ENCODE measurements at places on chromosomes 11 and 22. TPM values are rescaled to one million over a fixed set of nuclear protein-coding genes. Genes with fewer than 3 reads are reported as not detected.

DNA sequence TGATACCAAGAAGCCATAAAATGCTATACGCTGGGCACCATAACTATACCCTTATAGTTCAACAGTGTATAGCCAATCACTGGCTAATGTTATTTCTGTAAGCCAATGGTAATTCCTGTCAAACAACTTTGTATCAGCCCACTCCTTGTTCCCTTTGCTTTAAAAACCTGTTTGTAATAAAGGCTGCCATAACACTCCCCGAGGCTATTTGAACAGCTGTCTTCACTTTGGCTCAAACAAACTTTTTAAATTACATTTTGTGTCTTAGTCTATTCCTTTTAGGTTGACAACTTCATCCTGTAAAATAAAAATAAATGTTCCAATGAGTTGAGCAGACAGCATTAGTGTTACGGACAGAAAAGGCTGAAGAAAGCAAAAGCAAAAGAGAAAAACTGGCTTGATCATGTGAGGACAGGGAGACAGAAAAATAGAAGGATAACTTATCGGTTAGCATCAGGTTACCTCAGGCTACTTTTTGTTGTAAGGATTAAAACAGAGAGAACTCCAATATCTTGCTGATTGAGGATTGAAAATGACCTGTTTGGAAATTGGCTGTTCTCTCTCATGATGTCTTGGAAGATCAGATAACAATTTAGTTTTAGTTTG lies 95.0 kb downstream of the AASDHPPT start:
- H3K36me3 ChIP-seq, result no peaks in the 10 kb centered on the region
- no peaks in the 10 kb centered on the region for H3K4me1 ChIP-seq
- H3K27ac ChIP-seq, result no peak overlapping the region
- H3K27me3 ChIP-seq, result no peaks in the 10 kb centered on the region

- H3K4me1 ChIP-seq, result no peaks in the 10 kb centered on the region
- DNase-seq, result no peak
- H3K36me3 ChIP-seq, result no peaks in the 10 kb centered on the region
- no peak overlapping the region for H3K27ac ChIP-seq
- H3K27me3 ChIP-seq, result no peaks in the 10 kb centered on the region
These were observed 39.6 kb upstream of the CHRM4 start for GRCh38 chr11:46431211-46431610.

GRCh38 chr11:73288873-73289707 lies 17.0 kb downstream of the P2RY6 start:
- H3K27ac ChIP-seq, result no peak overlapping the region
- no peak overlapping the region for H3K4me3 ChIP-seq
- no peaks in the 10 kb centered on the region for H3K4me1 ChIP-seq
- no peaks in the 10 kb centered on the region for H3K27me3 ChIP-seq
- H3K36me3 ChIP-seq, result no peaks in the 10 kb centered on the region

- DNase-seq, result no peak
- H3K4me3 ChIP-seq, result no peak overlapping the region
- H3K36me3 ChIP-seq, result no peaks in the 10 kb centered on the region
- H3K27ac ChIP-seq, result no peak overlapping the region
- H3K27me3 ChIP-seq, result peaks cover 4% of the 10 kb centered on the region
These were observed 4.8 kb upstream of the IGF2 start for GRCh38 chr11:2143799-2144543.

DNA sequence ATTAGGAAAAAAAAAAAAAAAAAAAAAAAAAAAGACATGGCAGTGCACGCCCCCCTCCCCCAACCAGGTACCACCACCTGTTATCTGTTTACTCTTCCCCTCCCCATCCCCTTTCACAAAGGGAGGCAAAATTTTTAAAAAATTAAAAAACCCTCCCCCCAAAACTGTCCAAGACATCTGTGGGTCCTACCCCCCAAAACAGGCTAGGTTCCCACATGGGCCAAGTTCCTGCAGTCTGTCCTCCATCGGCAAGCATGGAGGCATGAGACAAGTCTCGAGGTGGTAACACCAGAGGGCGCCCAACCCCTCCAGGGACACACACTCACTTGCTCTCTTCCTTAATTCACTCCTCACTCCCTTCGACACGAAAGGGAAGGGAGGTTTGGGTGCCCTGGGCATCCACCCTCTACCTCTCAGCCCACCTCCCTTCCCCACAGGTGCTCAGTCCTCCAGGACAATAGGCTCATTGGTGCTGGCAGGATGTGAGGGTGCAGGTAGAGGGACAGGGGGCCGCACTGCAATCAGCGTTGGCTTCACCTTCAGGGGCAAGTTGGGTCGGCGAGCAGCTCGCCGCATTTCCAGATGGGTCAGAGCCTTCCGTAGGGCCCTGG lies 2.2 kb upstream of the TUT1 start:
- peaks cover 3% of the 10 kb centered on the region for H3K4me1 ChIP-seq
- H3K36me3 ChIP-seq, result no peaks in the 10 kb centered on the region
- H3K27ac ChIP-seq, result no peak overlapping the region
- H3K4me3 ChIP-seq, result no peak overlapping the region

DNA sequence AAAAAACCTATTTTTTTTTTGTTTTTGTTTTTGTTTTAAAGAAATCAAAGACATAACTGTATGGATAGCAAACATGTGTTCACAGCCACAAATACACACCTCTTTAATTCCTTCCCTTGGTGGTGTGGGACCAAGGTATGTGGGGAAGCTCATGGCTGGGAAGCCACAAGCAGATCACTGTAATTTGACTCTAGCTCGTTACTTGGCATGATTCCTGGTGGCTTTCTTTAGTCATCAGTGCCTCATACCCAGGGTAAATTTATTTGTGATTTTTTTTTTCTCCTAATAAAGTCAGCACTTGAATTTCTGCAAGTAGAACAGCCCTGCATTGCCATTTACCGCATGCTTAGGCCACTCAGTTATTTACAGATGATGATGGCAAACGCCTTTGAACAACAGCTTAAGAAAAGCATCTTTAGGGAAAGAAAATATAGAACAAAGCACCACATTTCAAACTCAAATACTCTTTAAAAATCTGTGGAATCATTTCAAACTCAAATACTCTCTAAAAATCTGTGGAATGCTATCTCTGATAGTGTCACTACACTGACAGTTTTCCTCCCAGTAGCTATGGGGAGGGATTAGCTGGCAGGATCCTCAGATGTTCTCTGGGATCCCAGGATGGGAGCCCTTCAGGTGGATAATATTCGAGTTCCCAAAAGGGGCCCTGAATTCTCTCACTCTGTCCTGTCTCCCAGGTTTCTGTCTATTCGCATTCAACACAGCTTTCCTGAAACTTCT lies 687.2 kb downstream of the OPCML start:
- no peak overlapping the region for H3K4me3 ChIP-seq
- H3K27me3 ChIP-seq, result no peaks in the 10 kb centered on the region
- H3K27ac ChIP-seq, result no peak overlapping the region

GRCh38 chr11:14414470-14415461 lies 55.8 kb upstream of the RRAS2 start:
- H3K27ac ChIP-seq, result no peak overlapping the region
- H3K4me1 ChIP-seq, result peaks cover under 1% of the 10 kb centered on the region
- no peak overlapping the region for H3K4me3 ChIP-seq
- no peak for DNase-seq
- no peaks in the 10 kb centered on the region for H3K27me3 ChIP-seq
- no peaks in the 10 kb centered on the region for H3K36me3 ChIP-seq

DNA sequence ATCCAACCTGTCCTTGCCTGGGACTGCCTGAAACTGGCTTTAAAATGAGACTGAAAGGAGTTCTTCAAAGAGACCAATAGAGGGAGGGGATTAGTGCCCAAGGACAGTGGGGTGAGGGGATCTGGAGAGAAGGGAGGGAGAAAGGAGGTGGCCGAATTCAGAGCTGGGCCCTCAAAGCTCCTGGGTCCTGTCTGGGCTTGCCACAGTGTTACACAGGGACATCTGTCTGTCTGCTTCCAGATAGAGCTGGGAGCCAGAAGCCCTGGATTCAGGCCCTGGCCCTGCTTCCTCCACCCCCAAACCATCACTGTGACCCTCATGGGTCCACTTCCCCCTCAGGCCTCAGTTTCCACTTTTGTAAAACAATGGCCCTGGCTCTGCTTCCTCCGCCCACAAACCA lies 3.6 kb downstream of the KCNJ4 start:
- no peak for DNase-seq
- H3K4me1 ChIP-seq, result peaks cover 2% of the 10 kb centered on the region
- H3K27ac ChIP-seq, result no peak overlapping the region
- H3K4me3 ChIP-seq, result no peak overlapping the region

- no peak overlapping the region for H3K4me3 ChIP-seq
- H3K4me1 ChIP-seq, result peaks cover 2% of the 10 kb centered on the region
- no peak for DNase-seq
- H3K36me3 ChIP-seq, result no peaks in the 10 kb centered on the region
- no peaks in the 10 kb centered on the region for H3K27me3 ChIP-seq
- no peak overlapping the region for H3K27ac ChIP-seq
These were observed 4.0 kb downstream of the NLRX1 start for GRCh38 chr11:119172513-119172912.

DNA sequence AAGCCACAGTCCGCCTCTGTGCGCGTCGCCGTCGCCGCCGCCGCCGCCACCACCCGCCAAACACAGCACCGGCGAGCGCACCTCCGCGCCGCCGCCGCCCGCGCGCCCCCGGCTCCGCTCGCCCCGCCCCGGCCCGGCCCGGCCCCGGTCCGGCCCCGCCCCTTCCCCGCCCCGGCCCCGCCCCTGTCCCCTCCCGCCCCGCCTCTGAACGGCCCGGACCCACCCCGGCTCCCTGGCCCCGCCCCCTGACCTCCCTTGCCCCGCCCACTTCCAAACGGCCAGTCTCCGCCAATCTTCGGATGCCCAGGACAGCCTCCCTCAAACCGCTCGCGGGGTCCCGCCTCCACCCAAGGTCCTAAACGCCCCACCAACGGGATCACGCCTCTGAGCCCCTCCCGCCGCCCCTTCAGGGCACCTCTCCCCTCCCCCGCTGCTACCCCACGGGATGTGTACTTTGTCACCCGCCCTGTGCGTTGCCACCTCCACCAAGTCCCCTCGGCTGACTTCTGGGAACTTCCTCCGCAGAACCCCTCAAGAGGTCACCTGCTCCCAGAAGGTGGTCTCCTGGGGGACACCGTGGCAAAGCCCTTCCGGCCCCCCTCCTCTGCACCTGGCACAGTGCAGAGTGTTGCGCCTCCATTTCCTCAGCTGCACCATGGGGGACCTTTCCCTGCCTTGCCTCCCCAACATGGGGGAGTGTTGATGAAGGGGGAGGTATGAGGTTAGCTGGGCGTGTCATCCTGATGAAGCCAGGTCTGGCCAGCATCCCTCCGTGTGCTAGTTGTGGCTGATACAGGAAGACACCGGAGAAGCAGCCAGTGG lies at the start of gene KIAA0930:
TSS of gene KIAA0930 (minus strand) at position 85 of the 822 bp plus-strand sequence. CDS start 191 bp downstream, outside the sequence.
- peak within 1 kb of the TSS; percentile 32 for H3K27ac ChIP-seq
- peak; percentile 92 for DNase-seq
- no peaks in the 10 kb centered on the region for H3K36me3 ChIP-seq

DNA sequence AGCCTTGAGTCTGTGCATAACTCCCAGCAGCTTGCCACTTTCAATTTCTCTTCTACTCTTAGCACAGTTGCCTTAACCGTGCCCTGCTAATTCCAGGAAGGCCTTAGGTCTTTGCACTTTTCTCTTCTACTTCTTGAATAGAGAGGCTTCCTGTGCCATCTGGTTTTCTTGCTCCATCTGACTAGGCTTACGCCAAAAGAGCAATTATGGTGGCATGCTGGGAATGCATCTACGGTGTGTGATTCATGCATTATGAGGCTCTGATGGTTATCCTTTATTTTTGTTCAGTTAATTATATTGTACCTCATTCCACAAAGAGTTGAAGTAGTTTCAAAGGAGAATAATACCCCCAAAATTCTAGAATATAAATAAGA lies 29.4 kb downstream of the SIK2 start:
- H3K36me3 ChIP-seq, result no peaks in the 10 kb centered on the region
- H3K27me3 ChIP-seq, result no peaks in the 10 kb centered on the region
- H3K27ac ChIP-seq, result no peak overlapping the region

- H3K27me3 ChIP-seq, result no peaks in the 10 kb centered on the region
- no peak overlapping the region for H3K27ac ChIP-seq
- DNase-seq, result no peak
- no peaks in the 10 kb centered on the region for H3K4me1 ChIP-seq
These were observed 88.1 kb downstream of the RRAS2 start for GRCh38 chr11:14270690-14271542.

- H3K27me3 ChIP-seq, result no peaks in the 10 kb centered on the region
- DNase-seq, result no peak
- H3K4me3 ChIP-seq, result no peak overlapping the region
- no peak overlapping the region for H3K27ac ChIP-seq
These were observed 20.6 kb upstream of the RAB1B start for GRCh38 chr11:66247801-66248200.

GRCh38 chr11:47861728-47862127 lies 13.6 kb upstream of the NUP160 start:
- peaks cover 2% of the 10 kb centered on the region for H3K4me1 ChIP-seq
- no peak overlapping the region for H3K4me3 ChIP-seq
- no peak overlapping the region for H3K27ac ChIP-seq
- no peaks in the 10 kb centered on the region for H3K36me3 ChIP-seq
- no peak for DNase-seq

- peaks cover 4% of the 10 kb centered on the region for H3K4me1 ChIP-seq
- no peak overlapping the region for H3K27ac ChIP-seq
- H3K36me3 ChIP-seq, result no peaks in the 10 kb centered on the region
These were observed 2.6 kb downstream of the CD44 start for GRCh38 chr11:35141571-35141971.

DNA sequence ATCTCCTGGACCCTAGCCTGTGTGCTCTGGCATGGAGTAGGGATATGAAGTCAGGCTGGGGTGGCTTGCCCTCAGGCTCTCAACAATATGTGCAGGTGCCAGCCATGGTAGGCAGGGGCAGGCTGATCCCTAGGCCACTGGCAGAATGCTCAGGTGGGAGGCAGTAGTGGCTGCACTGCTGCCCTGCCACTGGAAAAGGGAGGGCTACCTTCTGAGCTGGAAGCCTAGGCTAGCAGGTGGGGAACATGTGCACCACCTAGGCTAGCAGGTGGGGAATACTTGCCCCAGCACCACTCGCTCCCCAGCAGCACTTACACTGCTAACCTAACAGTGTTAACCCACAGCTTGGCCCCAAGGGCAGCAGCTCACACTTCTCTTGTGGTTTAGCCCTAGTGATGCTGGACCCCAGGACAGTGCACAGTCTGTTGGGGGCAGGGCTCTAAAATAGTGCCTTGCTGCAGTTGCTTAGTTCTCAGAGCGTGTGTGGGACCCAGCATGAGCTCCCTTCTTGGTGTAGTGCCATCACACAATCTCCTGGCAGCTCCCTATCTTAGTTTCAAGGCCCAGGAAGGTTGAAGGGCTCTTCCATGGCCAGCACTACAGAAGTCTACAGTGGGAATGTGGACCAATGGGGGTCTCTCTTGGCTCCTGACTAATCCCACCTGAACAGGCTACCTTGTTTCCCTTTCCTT lies 130.8 kb downstream of the FCHSD2 start:
- H3K27me3 ChIP-seq, result peaks cover 3% of the 10 kb centered on the region
- H3K4me3 ChIP-seq, result no peak overlapping the region
- DNase-seq, result no peak
- H3K27ac ChIP-seq, result no peak overlapping the region
- peaks cover 2% of the 10 kb centered on the region for H3K4me1 ChIP-seq
- no peaks in the 10 kb centered on the region for H3K36me3 ChIP-seq

TMPRSS5 gene
- 1.1 TPM for total RNA-seq

MMP12 gene
- not detected for total RNA-seq

APLNR gene
- 0.94 TPM for total RNA-seq

TMPRSS4 gene
- total RNA-seq, result not detected

TRPC6 gene
- 1.1 TPM for total RNA-seq

All from ovary (tissue), 10 donors.